ENCODE measurements at places on chromosomes 3 and 15. TPM values are rescaled to one million over a fixed set of nuclear protein-coding genes. Genes with fewer than 3 reads are reported as not detected.

The ISL2 gene
- 1.3 TPM for total RNA-seq

The FGF7 gene
- total RNA-seq, result not detected

The RGMA gene
- 0.54 TPM for total RNA-seq

The GOLGA8Q gene
- 1.1 TPM for total RNA-seq

The KCNMB2 gene
- not detected for total RNA-seq

The FAM107A gene
- total RNA-seq, result not detected

The FAH gene
- total RNA-seq, result 78.8 TPM

The COL8A1 gene
- 0.08 TPM for total RNA-seq
